ENCODE measurements at places on chromosomes 3 and 15.

DNA sequence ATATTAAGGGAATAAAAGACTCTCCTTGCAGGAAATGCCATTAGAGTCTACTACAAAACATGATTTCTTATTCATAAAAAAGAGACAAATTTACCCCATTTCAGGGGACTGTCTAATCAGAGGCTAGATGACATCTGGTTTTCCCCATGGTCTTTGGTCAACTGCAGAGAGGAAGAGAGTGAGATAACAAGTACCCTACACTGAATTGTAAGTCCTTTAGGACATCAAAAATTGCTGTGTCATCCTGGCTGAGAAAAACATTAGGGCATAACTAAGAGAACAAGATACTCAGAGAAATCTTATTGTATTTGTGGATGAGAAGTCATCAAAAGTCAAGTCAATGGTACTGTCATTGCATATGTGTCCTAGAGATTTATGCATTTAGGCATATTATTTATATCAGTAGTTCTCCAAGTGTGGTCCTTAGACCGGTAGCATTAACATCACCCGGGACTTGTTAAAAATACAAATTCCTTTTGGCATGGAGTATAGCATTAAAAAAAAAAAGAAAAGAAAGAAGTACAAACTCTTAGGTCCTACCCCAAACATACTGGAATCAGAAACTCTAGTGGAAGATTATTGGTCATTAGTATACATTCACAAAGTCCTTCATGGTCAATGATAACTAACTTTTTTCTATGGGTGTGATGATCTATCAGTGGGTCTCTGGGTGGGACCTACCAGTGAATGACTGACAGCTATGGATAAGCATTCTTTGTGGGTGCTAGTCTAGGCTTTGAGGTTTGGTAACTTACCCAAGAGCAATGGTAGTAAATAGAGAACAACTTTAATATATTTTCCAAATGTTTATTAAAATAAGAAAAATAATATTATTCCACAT is 29.0 kb upstream of the TBC1D5 start:
- no peak for DNase-seq

- DNase-seq = no peak
Observed at GRCh38 chr3:122952520-122952919, 75.0 kb downstream of the SEMA5B start.

DNA sequence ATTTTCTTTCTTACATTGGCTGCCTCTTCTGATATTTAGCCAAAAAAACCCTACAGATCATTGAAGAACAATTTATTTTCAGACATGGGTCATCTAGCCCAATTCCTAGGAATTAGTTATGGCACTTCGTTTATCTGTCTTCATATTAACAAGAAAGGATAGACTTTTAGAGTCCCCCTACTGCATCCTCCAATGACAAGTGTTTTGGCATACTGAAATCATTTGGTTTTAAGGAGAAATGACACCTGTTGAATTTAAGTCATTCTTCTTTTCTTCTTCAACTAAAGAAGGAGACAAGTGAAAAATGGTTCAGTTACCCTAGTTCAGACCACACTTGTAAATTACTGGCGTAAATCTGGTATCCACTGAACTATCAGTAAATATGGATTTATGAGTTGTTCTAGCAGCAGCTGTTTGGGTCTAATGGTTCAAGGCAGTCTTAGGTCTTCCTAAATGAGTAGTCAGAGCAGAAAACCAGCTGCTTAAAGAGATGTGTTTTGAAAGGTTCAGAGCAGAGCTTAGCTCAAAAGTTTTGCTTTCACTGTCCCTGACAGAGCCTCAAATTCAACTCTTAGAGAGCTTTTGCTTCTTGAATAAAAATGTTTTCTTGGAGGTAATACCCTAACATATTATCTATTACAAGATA is 5.6 kb downstream of the VGLL3 start:
- no peak for DNase-seq

GRCh38 chr3:186540221-186540834 is 3.9 kb downstream of the CRYGS start:
- DNase-seq = peak; percentile 73

DNA sequence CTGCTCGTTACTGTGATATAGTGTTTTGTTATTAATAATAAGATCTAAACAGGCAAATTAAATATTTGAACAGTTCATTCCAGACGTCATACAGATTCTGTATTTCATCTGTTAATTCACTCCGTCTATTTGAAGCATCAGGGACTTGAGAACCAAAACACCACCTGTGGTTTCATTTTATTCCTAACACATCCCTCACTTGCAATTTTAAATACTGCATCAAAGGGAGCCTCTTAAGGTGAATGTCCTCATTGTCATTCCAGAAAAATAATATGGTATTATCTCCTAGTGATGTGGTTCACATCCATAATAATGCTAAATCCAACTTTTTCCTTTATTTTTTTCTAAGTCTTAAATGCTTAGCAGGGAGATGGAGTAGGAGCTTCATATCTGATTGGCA is 1390.9 kb upstream of the CADM2 start:
- DNase-seq = no peak

GRCh38 chr3:95184038-95184437 is 1121.2 kb downstream of the NSUN3 start:
- DNase-seq = no peak

DNA sequence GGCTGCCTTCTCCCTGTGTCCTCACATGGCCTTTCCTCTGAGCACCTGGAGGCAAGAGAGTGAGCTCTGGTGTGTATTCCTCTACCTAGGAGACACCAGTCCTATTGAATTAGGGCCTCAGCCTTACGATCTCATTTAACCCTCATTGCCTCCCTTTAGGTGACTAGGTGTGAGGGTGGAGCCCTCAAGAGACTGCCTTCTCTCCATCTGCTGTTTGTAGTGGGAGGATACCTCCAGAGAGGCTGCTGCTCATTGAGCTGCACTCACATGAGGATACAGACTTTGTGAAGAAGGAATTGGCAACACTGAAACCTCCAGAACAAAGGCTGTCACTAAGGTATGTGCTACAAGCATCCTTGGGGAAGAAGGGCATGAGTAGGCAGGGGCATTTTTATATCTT is at the start of gene CCR8:
Gene CCR8, plus strand, starts transcription at position 217 of the 400 bp plus-strand sequence. CDS start 2,623 bp downstream, outside the sequence.
- no peak for DNase-seq

GRCh38 chr3:156802821-156803606 is 23.1 kb upstream of the LEKR1 start:
- no peak for DNase-seq

DNA sequence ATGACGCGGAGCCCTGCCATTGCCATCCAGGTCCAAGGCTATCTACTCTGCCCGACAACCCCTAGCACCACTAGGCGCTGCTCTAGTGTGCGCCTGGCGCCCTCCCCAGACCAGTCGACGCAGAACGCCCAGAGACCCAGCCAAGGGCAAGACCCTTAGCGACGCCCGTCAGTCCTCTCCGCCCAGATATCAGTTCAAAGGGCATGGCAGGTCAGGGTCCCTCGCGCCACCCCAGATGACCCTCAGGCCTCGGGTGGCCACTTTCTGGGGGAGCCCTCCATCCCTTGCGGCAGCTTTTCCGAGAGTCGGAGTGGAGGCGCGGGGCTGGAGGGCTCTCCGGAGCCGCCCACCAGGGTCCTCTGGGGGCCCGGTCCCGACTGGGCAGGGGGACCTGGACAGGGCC is 371 bp upstream of the CLSTN2 start:
- no peak for DNase-seq

- no peak for DNase-seq
Observed at GRCh38 chr3:98994128-98994762, 92.8 kb upstream of the DCBLD2 start.

GRCh38 chr3:166879661-166880060 is 500.4 kb downstream of the ZBBX start:
- no peak for DNase-seq

DNA sequence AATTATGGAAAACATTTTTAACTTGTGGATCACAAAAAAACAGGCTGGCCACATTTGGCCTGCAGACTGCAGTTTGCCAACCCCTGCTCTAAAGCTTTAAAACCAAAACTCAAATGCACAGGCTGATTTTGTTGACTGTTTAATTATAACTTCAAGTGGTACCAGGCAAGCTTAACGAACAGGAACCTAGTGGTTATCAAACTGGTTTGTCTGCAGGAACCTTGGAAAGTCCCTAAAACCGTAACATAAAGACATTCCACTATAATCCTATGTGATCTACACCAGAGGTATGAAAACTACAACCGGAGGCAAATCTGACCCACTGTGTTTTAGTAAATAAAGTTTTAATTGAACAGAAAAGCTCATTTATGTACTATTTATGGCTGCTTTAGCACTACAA is 52.4 kb downstream of the TBL1XR1 start:
- DNase-seq = no peak

DNA sequence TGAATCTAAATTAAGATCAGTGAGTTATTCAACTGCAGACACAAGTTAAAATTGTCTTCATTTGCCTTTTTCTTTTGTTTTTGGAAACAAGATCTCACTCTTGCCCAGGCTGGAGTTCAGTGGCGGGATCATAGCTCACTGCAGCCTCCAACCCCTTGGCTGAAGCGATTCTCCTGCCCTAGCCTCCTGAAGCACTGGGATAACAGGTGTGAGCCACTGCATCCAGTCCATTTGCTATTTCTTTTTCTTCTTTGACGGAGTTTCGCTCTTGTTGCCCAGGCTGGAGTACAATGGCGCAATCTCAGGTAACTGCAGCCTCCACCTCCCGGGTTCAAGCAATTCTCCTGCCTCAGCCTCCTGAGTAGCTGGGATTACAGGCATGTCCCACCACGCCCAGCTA is 10.3 kb downstream of the RNF168 start:
- no peak for DNase-seq

DNA sequence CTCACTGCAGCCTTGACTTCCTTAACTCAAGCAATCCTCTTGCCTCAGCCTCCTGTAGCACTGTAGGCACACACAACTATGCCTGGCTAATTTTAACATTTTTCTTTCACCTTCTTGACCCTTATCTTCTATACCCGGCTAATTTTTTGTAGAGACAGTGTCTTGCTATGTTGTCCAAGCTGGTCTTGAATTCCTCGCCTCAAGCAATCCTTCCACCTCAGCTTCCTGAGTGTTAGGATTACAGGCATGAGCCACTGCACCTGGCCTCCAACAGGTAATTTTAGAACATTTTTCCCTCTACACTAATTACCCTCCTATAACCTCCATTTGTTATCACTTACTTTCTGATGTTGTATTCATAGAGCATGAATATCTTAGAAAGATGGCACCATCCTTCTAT is 60.3 kb downstream of the SPG11 start:
- DNase-seq = no peak

DNA sequence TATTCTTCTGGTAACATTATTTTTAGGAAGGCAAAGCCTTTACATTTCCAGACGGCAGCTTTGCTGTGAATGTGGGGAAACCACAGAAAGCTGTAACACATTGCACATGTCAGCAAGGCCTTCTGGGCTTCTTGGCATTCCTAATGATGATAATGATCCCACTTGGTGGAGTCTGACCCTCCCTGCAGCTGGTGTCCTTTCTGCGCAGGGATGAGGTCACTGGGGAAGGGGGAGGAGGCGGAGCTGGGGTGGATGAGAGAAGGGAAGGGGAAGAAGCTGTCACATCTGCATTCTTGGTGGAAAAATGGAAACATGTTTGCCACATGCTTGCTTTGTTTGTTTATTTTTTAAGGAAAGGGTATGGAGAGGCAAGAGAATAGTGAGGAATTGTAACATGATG is 68.6 kb downstream of the FILIP1L start:
- DNase-seq = no peak

DNA sequence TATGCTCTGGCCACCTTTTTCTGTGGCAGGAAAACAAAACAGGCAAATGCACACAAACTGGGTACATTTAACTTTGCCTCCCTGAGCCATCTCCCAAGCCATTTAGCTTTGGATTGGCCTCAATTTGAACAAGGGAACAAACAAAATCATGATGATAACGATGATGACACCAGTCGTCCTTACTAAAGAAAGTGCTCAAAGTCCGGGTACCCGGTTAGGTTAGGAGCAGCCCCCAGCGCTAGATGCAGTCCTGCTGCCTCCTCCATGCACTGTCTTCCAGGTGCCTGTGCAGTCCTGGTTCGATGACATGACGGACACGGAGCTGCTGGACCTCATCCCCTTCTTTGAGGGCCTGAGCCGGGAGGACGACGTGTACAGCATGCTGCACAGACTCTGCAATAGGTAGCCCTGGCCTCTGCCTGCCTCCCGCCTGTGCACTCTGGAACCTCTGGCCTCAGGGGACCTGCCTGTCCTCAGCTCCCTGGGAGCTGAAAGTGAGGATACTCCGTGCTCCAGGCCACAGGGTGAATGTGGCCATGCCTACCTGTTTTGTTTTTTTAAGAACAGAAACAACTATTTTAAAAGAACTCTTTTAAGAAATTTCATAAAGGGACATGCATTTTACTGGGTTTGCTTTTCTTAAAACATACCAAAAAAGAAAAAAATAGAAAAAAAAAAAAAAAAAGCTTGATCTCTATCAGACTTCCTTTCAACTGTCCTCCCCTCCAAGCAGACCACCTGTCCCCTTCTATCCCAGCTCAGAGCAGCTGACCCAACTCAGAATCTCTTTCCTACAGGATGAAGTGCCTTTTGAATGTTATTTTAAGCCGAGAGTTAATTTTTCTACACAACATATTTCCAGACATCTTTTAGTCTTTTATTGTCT is 9.9 kb upstream of the VILL start:
- no peak for DNase-seq

- DNase-seq = no peak
Observed at GRCh38 chr3:119809249-119810017, 27.5 kb downstream of the NR1I2 start.

DNA sequence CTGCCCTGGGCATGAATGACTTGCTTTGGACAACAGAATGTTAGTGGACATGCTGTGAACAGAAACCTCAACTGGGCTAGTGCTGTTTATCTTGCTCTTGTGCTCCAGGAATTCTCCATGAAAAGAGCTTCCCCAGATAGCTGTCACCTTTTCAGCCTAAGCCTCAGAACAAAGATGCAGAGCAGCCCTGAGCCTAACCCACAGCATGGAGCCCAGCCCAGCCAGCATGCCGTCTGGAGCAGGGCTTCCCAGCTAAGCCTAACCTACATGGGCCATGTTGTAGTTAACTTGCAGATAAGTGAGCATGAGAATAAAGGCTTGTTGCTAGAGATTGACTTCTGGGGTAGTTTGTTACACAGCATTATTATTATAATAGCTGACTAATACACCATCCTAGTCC is 48.9 kb downstream of the SCN5A start:
- no peak for DNase-seq
